ENCODE measurements at places on chromosomes 13 and 19.

DNA sequence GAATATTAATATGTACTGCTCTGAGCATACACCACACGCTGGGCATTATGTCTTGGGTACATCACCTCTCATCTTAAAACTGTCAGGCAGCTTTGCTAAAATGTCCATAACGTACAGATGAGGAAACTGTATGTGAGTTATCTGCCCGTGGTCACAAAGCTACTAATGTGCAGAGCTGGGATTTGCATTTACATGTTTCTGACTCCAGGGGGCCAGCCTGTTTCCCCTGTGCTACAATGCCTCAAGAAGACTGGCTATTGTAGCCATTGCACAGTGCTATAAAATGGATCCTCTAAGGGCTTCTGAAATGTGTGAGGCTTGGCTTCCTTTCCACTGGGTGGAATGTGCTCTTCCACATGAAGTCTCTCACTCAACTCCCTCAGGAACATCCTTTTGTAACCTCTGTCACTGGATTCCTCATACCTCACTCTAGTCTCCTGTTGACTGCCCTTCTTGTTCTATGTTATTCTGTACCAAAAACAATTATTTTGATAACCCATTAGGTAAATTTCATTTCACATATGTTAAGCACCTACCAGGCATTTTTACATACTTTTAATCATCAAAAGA lies 95.6 kb upstream of the HTR2A start:
- peak; percentile 26 for DNase-seq

DNA sequence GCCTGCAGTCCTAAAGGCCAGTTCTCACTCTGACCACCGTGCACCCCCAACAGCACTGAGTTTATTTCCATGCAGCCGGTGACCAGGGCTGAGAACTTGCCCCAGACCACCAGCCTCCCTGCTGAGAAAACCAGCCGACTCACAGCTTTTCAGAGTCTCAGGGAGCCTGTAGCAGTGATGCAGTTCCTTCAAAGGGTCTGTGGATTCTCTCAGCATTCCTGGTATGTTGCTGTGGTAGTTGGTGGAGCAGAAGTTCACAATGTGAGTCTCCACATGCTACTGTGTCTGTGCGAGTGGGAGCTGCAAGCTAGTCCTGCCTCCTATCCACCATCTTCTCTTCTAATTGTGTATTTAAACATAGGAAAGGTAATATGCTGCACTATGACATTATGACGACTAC lies 254.9 kb upstream of the KLF12 start:
- DNase-seq: no peak

DNA sequence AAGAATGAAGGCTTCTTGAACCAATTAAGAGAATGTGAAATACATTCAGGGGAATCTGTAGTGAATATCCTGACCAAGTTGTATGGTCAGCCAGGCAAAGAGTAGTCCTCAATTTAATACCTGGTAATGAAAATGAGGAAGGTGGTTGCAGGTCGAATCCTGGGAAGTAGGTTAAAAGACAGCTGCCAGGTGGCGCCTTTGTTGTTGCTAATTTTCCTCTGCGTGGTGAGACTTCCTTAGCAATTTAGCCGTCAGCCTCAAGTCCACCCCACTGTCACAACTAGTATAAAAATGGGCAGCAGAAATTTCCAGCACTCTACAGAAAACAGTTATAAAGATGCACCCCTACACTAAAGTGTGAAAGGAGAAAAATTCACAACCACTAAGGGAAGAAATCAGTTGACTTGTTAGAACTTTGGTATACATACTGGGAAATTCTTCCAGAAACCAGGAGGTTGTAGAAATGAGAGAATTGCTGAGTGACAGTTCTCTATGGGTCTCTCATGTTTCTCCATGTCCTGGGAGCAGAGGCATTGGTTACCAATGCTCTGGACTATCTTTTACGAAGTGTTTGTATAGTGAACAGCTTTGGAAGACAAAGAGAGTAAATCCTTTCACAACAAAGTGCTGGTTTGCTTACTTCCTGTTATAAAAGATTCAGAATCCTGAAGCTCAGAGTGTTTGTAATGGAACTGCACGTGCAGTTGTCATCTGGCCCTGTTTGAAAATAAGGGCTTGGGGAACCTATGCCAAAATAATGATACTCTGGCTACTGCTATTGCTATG lies 235.9 kb downstream of the NHLRC3 start:
- DNase-seq: no peak

GRCh38 chr19:34172661-34173192 lies 423 bp downstream of the LSM14A start:
- DNase-seq: no peak

GRCh38 chr13:113110048-113110851 lies 4.7 kb downstream of the F7 start:
- no peak for DNase-seq

DNA sequence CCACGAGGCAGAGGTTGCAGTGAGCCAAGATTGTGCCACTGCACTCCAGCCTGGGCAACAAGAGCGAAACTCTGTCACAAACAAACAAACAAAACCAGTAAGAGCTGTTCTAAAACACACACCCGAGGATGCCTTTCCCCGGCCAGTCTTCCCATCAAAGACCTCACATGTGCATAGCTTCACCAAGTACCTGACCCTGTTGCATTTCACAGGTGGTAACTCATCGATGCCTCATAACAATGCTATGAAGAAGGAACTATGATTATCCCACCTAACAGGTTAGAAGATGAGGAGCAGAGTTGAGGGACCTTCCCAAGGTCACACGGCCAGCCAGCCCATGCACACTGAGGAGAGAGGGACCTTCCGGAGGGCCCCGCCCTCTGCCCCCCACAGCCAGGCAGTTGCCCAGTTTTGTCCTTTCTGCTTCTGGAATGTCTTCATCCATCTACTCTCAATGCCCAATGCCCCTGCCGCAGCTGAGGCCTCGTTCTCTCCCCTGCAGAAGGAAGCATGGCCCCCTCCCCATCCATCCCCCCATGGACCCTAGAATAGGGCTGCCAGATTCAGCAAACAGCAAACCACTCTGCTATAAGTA lies 16.8 kb upstream of the LENG8 start:
- no peak for DNase-seq

DNA sequence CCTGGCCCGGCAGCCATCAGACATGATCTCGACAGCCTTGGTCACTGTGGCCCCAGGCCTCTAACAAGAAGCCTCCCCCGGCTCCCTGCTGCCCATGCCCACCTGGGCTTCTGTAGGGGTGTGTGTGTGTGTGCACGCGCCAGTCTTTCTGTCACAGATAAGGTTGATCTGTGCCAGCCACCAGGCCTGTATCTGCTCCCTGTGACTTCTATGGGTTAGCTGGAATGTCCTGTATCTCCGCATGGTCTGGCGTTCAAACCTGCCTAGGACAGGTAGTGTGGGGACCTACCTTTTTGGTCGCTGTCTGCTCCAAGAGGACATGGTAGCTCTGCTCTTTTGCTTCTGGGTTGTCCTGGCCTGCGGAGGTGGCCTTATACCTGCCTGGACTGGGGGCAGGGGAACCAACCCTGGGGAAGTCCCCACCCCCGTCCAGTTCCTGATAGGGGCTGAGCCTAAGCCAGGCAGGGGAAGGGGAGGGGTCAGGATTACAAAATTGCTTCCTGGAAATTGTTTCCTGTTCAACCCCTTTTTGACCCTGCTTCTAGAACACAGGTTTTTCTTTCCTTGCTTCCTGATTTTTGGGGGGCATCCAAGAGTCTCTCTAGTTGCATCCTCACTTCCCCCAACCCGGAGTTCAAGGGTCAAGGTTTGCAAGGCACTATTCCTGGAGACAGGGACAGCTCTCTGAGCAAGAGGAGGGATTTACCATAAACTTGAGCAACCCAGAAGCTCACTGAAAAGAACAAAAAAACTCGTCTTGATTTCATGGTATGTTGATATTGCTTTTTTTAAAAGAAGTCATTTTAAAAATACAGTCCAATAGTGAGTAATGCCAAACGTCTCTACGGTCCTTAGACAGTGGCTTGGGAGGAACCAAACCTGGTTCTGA lies at the start of gene LRG1:
Gene LRG1 (minus strand): TSS at position 344 of the 889 bp plus-strand sequence. CDS start 23 bp downstream, at position 321.
- DNase-seq: peak; percentile 57

GRCh38 chr13:31965361-31966066 lies 66.1 kb upstream of the FRY start:
- DNase-seq: no peak

- no peak for DNase-seq
Measured at GRCh38 chr13:36412736-36413135, 19.6 kb upstream of the CCNA1 start.

DNA sequence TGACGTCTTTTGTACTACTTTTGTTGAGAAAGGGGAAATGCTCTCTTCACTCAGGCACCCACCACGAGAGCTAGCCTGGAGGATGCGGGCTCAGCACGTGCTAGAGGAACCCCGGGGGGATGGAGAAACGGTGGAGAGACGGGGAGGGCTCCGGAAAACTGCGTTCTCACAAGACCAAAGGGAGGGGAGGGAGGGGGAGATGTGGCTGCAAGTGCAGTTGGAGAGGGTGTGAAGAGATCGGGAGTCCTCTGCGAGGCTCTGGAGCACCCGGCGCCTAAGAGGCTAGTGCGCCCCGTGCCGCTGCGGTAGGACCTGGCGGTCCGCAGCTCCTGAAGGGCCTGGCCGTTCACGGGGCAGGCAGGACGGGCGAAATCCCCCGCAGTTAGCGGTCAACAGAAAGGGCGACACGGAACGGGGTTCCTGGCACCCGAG lies 43.4 kb upstream of the XPO4 start:
- DNase-seq: peak; percentile 93

GRCh38 chr13:56299650-56300049 lies 841.1 kb upstream of the PRR20A start:
- DNase-seq: no peak

DNA sequence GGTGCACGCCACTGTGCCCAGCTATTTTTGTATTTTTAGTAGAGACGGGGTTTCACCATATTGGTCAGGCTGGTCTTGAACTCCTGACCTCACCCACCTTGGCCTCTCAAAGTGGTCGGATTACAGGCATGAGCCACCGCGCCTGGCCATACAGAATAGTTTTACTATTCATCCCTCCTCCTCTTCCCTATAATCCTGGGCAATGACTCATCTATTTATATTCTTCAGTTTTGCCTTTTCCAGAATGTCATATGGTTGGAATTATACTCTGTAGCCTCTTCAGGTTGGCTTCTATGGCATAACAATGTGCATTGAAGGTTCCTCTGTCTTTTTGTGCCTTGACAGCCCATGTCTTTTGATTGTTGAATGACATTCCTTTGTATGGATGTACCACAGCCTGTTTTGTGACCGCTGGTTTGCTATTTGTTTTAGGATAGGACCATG lies 22.2 kb upstream of the LRP3 start:
- DNase-seq: no peak

DNA sequence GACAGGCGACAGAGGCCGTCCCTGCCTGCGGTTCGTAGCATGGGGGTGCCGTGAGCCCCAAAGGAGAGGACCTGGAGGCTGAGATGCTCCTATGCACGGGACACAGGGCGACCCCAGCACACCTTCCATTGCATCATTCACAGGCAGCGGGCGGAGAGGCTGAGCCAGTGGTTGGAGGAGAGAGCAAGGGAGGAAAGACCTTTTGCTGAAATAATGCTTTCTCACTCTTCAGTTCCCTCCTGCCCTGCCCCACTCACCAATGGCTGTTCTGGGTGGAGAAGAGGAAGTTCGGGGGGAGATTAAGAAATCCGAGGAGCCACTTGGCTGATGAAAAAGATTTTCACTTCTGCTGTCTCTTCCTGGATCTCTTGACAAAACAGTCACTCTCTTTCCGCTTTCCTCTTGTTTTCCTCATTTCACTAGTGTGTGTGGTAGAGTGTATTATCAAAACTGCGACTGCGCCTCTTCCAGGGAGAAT lies at the start of gene NLRP12:
Gene NLRP12 (minus strand): TSS at position 181 of the 478 bp plus-strand sequence. CDS start 140 bp downstream, at position 41.
- DNase-seq: peak; percentile 88

GRCh38 chr19:55279340-55279739 lies 570 bp downstream of the HSPBP1 start:
- DNase-seq: no peak

- DNase-seq: peak; percentile 38
Measured at GRCh38 chr13:28423010-28423409, 71.9 kb downstream of the FLT1 start.

- peak; percentile 22 for DNase-seq
Measured at GRCh38 chr13:24187185-24187584, 26.7 kb downstream of the SPATA13 start.

DNA sequence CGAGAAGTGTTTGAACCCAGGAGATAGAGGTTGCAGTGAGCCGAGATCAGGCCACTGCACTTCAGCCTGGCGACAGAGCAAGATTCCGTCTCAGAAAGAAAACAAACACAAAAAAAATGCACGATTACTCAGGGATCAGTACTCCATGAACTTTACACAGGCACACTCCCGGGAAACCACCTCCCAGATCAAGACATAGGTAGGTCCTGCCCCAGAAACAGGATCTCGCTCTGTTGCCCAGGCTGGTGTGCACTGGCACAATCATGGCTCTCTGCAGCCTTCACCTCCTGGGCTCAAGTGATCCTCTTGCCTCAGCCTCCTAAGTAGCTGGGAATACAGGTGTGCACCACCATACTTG lies 11.2 kb downstream of the VASP start:
- DNase-seq: no peak

GRCh38 chr13:34719060-34719875 lies 222.8 kb upstream of the NBEA start:
- DNase-seq: no peak

DNA sequence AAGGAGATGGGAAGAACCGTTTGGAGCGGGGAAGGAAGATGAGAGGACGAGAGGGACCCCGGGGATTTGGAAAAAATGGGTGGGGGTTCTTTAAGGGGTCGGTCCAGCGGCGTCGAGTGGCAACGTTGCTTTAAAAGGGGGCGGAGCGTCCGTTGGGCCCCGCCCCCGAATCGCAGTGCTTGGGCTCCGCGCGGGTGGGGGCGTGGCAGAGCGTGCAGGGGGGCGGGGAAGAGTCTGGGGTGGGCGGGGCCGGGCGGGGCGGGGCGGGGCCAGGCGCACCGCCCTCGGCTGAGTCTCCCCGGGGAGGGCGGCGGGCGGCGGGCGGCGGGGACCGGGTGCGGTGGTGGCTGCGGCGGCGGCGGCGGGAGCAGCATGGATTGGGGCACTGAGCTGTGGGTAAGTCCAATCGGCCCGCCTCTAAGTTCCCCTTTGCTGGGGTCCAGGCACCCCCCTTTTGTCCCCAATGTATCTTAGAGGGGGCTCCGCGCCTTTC lies at the start of gene TRIP10:
Gene TRIP10 (plus strand): TSS at position 291 of the 493 bp plus-strand sequence. CDS start 82 bp downstream, at position 373.
- peak; percentile 60 for DNase-seq

- peak; percentile 42 for DNase-seq
Measured at GRCh38 chr13:43473437-43473836, 313.3 kb downstream of the ENOX1 start.

DNA sequence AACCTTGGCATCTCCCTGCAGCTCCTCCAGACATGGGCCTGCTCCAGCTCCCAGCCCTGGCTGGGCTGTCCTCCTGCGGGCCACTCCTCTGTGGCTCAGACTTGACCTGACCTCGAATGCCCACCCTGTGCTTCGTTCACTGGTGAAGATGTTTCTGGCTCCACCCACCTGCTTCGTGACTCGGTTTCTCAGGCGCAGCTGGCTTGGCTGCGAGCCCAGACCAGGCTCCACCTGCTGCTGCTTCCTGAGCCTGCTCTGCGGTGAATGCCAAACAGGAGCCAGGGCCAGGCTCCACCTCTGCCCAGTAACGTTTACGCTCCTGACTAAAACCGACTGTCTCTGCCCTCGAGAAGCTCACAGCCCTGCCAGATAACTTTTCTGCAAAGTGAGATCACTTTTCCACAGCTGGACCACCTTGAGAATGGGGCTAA lies 8.9 kb upstream of the RSPH6A start:
- no peak for DNase-seq
